T-cell (primary cell): ENCODE measurements at places on chromosomes 5 and 9.

- H3K4me3 ChIP-seq, result no peak overlapping the region
- no peaks in the 10 kb centered on the region for H3K27me3 ChIP-seq
- peaks cover 35% of the 10 kb centered on the region for H3K36me3 ChIP-seq
Observed at GRCh38 chr5:6759401-6759800, 46.2 kb downstream of the TENT4A start.

DNA sequence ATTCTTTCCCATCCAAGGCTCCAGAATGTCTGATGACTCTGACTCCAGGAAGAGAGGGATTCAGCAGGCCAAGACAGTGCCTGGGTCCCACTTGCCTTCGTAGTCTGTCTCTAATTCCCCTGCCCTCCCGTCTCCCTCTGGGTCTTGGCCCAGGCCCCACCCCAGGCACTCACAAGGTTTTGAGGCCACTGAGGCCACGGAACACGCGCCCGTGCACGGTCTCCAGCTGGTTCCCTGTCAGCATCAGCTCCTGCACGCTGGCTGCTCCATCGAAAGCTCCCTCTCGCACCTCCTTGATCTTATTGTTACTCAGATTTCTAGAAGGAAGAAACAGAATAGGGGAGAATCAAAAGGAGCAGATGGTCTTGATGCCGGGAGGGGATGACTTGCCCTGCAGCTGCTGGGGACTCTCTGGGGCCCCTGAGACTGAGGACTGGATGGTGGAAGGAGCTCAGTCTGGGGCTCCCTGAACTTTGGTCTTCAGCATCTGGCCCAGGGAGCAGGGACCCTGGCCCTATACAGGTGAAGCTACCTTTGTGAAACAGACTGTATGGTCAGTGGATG lies 174.6 kb upstream of the PANK3 start:
- H3K4me3 ChIP-seq, result no peak overlapping the region
- no peaks in the 10 kb centered on the region for H3K27me3 ChIP-seq
- H3K27ac ChIP-seq, result no peak overlapping the region

DNA sequence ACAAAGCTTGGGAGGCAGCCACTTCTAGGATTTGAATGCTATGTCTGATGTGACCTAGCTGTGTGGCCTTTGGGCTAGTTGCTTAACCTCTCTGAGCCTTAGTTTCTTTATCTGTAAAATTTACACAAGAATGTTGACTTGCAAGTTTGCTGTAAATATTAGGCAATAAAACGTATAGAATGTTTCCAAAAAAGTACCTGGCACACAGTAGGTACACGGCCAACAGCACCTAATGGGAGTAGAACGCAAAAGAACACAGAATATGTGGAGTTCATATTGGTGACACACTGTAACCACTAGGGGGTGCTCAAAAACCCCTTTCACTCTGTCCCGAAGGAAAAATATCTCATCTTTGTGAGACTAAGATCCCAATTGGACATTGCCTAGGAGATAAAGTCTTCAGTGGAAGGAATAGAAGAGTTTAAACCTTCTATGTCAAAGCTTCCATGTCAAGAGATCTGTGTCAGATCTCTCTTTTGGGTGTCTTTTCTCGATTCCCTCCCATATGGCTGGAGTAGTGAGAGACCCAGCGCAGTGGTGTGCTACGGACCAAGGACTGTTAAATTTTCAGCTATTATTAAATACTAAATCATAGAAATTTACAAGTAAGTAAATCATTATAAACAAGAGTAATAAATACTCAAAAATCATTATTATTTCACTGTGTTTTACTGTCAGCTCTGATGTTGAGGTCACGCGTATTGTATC lies 145.4 kb upstream of the RAD23B start:
- no peak overlapping the region for H3K27ac ChIP-seq
- DNase-seq, result no peak
- no peaks in the 10 kb centered on the region for H3K36me3 ChIP-seq
- no peak overlapping the region for H3K4me3 ChIP-seq

- H3K36me3 ChIP-seq, result no peaks in the 10 kb centered on the region
- H3K27ac ChIP-seq, result no peak overlapping the region
- H3K4me3 ChIP-seq, result no peak overlapping the region
- DNase-seq, result no peak
- H3K4me1 ChIP-seq, result no peaks in the 10 kb centered on the region
Observed at GRCh38 chr5:172603251-172603806, 37.7 kb upstream of the NEURL1B start.

GRCh38 chr5:80697100-80697499 lies 42.3 kb upstream of the DHFR start:
- H3K4me3 ChIP-seq, result no peak overlapping the region

- no peaks in the 10 kb centered on the region for H3K36me3 ChIP-seq
- no peak overlapping the region for H3K4me3 ChIP-seq
- no peaks in the 10 kb centered on the region for H3K27me3 ChIP-seq
- H3K4me1 ChIP-seq, result no peaks in the 10 kb centered on the region
- no peak overlapping the region for H3K27ac ChIP-seq
- no peak for DNase-seq
Observed at GRCh38 chr9:36542355-36542754, 30.3 kb upstream of the MELK start.

DNA sequence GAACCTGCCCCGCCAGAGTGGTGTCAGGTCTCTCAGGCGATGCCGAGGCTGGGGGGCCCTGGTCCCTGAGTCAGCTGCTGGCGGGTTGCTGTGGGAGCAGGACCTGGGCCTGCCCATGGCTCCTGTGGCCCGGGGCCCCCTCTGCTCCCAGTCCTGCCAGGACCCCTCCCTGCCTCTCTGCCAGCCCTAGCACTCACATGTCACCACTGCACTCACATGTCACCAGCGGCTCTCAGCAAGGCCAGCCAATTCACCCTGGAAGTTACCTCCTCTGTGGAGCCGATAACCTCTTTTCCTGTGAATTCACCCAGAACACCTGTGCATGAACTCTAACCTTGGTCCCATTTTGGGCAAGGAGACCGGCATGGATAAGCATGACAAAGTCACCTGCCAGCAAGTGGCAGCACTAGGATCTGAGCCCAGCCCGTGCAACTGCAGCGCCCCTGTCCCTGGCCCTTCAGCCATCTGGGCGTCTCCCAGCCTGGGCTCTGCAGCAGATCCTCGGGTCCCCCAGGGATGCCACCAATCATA lies 170.2 kb downstream of the GAPVD1 start:
- DNase-seq, result no peak
- no peaks in the 10 kb centered on the region for H3K27me3 ChIP-seq
- no peak overlapping the region for H3K27ac ChIP-seq
- H3K4me1 ChIP-seq, result no peaks in the 10 kb centered on the region
- H3K4me3 ChIP-seq, result no peak overlapping the region

DNA sequence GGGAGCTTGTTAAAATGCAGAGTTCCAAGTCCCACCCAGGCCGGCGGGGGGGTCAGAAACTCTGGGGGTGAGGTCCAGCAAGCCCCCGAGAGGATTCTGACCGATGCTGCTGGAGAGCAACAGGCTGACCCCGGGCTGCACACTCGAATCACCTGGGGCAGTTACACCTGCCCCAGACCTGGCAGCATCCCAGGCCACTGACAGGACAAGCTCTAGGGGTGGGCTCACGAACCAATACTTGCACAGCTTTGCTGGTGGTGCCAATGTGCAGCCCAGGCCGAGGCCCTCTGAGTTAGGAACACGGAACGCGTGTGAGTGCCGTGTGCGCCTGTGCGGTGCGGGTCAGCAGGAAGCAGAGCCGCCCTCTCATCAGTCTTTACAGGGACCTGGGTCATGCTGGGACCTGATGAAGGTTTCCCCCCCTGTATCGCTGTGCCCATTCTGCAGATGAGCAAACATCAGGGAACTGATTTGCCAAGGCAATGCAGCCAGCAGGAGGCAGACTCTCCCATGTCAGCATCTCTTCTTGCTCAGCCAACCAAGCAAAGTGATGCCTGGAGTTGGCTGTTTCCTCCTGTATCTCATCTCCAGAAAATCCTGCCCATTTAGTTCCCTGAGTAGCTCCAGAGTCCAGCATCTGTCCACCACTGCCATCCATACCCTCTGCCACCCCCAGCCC lies 16.3 kb downstream of the FAM163B start:
- H3K36me3 ChIP-seq, result no peaks in the 10 kb centered on the region
- H3K27ac ChIP-seq, result no peak overlapping the region
- H3K4me1 ChIP-seq, result no peaks in the 10 kb centered on the region

DNA sequence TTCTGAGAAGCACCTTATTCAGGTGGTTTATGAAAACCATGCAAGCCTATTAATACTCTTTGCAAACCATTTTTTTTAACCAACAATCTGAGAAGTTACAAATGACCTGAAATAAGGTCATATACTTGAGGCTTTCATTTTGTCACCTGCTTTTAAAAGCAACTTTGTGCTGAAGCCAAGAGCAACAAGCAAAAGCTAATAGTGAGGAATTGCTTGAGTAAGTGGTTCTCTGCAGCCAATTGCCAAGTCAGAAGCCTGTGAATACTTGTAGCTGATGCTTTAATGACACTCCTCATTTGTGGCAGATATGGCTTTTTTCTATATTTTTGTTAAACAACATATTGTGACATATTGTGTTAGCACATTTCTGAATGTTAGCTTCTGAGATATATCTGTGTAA lies 126.7 kb upstream of the ZNF608 start:
- H3K4me3 ChIP-seq, result no peak overlapping the region
- no peak overlapping the region for H3K27ac ChIP-seq
- H3K36me3 ChIP-seq, result no peaks in the 10 kb centered on the region
- no peaks in the 10 kb centered on the region for H3K4me1 ChIP-seq
- no peak for DNase-seq

- no peak overlapping the region for H3K27ac ChIP-seq
- no peak overlapping the region for H3K4me3 ChIP-seq
- no peak for DNase-seq
- no peaks in the 10 kb centered on the region for H3K36me3 ChIP-seq
- H3K4me1 ChIP-seq, result no peaks in the 10 kb centered on the region
Observed at GRCh38 chr5:165130656-165131055, 1625.2 kb downstream of the MAT2B start.
